ENCODE measurements at places on chromosomes 5 and 9.
A peak's percentile ranks its signal among the peaks of the same experiment; 100 is the strongest.

GRCh38 chr5:158430166-158430797, 571.3 kb upstream of the CLINT1 start:
- no peak for DNase-seq

- DNase-seq = no peak
These were observed 237.7 kb upstream of the KLF4 start for GRCh38 chr9:107727086-107727780.

GRCh38 chr9:134785325-134786108, 95.1 kb upstream of the FCN2 start:
- no peak for DNase-seq

DNA sequence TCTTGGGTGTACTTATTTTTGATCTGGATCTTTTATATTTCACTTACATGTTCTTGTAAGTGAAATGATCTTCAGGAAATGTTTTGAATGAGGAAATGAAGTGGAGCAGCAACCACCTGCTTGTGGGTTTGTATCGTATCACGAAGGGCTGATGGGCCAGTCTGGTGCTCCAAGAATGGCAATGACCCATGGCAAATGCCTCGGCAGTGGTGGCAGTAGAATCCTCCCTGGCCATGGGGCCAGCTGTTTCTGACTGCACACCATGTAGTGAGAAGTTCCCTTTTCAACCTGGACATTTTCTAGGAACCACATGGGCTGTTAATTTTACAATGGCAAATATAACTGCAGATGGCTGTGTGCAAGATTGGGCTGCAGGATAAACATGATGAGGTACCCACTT, 29.9 kb downstream of the MAT2B start:
- no peak for DNase-seq

GRCh38 chr9:138073808-138074207, 196.2 kb downstream of the CACNA1B start:
- DNase-seq = no peak

- no peak for DNase-seq
These were observed 160.4 kb downstream of the ESM1 start for GRCh38 chr5:54825005-54825404.

- DNase-seq = peak; percentile 60
These were observed 8.5 kb downstream of the DMXL1 start for GRCh38 chr5:119079318-119079921.

DNA sequence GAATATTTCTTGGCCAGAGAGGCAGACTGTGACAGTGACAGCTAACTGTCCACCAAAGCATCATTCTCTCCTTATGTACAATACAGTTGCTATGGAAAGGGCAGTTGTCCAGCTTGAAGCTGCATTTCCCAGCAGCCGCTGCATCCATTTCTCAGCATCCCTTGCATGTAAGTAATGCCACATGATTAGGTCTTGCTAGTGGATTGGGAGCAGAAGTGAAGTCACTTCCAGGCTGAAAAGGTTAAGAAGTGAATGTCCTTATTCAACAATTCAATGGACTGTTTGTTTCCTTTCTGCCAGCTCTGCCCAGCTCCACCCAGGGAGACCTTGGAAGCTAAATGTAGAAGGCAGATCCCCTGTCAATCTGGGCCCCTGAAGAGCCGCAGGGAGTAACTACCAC, 26.1 kb upstream of the RETREG1 start:
- DNase-seq = no peak

GRCh38 chr5:74589204-74590056, 51.1 kb downstream of the ENC1 start:
- no peak for DNase-seq

DNA sequence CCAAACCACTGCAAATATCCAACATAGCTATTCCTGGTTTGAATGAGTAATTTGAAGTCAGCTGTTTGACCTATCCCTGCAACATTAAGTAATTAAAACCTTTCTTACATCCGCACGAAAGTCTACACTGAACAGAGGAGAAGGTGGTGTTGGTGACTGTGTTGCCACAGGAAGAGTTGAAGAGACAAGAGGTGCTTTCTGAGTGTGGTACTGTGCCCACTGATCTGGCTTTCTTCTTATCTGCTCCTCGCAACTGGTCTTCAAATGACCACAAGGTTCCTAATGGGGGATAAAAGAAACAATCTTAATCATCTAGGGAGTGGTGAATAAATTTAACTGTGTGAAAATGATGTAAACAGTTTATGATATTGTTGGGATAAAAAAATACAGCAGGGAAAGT, 29.4 kb upstream of the PDCL start:
- DNase-seq = no peak

GRCh38 chr9:4700932-4701331, 21.6 kb downstream of the CDC37L1 start:
- DNase-seq = no peak

- no peak for DNase-seq
These were observed 11.3 kb downstream of the FRMD3 start for GRCh38 chr9:83526901-83527300.

GRCh38 chr5:165844571-165844970, 2339.2 kb downstream of the MAT2B start:
- no peak for DNase-seq

DNA sequence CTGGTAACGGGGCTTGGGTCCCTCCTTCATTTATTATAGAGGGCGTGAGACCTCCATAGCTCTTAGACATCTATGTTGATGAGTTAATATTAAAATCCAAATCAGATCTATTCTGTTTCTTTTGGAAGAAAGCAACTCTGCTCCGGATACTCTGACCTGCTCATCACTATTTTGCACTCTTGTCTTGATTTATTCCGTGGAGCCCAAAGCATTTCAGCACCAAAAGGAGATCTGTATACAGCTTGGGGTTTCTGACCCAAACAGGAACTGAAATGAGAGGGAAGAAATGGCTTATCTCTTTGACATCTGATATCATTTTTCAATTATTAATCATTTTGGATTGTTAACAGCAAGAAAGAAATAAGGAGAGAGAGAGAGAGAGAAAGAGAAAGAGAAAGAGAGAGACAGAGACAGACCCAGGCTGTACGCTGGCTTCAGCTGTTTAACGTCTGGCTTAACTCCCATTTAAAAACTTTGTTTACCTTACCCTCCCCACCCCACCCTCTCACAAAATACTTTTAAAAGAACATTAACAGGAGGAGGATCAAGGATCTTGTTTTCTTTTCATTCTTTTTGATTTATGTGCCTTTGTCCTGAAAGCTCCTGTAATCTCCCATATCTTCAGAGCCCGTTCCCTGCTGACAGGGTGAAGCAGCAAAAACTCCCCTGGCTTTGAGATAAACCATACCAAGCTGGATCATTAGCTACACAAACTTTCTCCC, 231.4 kb upstream of the TUT7 start:
- no peak for DNase-seq

DNA sequence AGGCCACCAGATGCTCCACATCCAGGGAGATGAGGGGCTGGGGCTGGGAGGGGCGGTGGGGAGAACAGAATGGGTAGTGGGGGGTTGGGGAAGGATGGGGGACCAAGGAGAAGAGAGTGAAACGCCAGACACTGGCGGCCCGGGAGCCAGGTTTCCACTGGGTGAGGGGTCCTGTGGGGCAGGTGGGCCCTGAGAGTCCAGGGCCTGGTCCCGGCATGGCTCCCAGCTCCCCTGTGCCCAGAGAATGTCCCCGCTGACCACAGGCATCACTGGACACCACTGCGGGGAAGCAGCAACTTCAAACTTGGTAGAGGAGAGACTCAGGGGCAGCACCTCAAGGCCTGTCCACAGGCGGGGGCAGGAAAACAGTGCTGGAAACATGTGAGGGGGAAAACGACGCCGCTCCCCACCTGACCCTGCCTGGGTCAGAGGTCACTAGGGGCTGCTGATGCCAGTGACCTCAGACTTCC, 13.2 kb downstream of the NINJ1 start:
- DNase-seq = no peak

Measured in K562 (cell line).